ENCODE measurements at places on chromosomes 5 and 9.

GRCh38 chr5:88838500-88838899, 44.5 kb downstream of the MEF2C start:
- DNase-seq, result no peak

- no peak for DNase-seq
These were observed 12.6 kb upstream of the EXOC3 start for GRCh38 chr5:430214-430925.

DNA sequence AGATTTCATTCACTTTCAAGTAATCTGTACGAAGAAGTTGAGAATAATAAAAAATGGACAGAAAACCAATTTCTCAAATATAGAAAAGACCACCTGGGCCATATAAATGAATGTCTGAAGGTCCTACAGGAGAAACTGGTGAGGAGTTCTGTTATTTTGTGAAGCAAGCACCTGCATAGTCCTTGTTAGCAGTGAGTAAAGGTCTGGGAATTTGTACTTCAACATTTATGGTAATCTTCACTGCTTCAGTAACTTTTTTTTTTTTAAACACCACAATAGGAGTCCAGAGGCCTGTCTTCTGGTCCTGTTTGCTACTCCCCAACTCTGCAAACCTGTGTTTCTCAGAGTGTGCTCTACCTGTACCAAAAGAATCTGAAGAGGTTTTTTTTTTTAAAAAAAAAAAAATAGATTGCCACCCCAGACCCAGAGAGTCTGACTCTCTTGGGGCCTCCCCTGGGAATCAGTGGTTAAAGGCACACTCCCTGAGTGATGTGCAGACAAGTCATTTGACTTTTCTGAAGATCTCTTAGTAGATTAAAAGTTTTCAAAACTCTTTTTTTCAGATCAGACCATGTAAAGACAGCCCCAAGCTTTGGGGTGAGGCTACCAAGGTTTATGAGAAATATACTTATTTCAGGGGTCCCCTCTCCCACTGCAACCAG, 55.5 kb downstream of the FAM81B start:
- no peak for DNase-seq

DNA sequence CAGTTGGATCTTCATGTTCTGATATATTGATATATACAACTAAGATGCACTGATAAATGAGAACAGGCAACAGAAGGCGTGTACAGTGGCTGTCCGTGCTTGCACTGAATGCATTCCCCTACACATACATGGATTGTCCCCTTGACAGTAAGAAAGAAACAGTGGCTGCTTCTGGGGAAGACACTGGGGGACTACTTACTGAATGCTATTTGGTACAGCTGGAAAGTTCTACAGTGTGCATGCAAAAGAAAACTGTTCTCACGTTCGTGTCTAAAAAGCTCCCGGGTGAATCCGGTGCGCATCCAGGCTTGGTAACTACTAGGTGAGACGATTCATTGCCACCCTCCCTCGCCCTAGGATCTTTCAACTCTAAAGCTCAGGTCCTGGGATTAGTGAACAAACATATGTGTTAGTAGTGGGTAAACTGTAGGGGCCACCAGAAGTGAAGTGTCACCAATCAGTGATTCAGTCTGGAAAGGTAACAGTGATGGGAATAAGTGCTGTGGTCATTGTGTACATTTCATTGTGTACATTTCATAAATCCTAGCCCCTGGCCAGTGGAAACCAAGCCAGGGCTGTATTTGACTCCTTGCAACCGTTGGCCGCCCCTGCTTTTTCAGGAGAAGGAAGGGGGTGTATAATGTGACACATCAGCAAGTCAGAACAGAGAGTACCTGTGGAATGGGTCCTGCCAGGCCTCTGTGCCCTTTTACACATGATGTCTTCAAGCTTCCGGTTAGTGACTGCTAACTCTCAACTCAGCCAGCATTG, 46.3 kb upstream of the BOD1 start:
- no peak for DNase-seq

- no peak for DNase-seq
These were observed 8.0 kb upstream of the PALM2AKAP2 start for GRCh38 chr9:109771796-109772531.

DNA sequence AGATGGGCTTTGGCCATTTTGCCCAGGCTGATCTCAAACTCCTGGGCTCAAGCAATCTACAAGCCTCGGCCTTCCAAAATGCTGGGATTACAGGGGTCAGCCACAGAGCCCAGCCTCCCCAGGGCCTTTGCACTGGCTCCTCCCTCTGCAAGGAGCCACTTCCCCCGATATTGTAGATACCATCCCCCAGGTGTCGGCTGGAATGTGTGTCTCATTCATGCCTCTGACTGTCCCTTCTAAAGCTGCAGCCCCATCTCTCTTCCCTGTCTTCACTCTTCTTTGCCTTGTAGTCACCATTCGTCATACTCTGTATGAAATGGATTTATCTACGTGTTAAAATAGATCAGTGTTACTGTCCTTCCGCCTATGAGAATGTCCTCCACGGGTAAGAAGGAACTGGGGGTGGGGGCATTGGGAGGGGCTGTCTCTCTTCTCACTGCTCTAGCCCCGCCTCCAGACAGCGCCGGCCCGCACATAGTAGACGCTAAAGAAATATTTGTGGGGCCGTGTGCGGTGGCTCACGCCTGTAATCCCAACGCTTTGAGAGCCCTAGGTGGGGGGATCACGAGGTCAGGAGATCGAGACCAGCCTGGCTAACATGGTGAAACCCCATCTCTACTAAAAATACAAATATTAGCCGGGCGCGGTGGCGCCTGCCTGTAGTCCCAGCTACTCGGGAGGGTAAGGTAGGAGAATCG, 68.5 kb downstream of the LMX1B start:
- no peak for DNase-seq

DNA sequence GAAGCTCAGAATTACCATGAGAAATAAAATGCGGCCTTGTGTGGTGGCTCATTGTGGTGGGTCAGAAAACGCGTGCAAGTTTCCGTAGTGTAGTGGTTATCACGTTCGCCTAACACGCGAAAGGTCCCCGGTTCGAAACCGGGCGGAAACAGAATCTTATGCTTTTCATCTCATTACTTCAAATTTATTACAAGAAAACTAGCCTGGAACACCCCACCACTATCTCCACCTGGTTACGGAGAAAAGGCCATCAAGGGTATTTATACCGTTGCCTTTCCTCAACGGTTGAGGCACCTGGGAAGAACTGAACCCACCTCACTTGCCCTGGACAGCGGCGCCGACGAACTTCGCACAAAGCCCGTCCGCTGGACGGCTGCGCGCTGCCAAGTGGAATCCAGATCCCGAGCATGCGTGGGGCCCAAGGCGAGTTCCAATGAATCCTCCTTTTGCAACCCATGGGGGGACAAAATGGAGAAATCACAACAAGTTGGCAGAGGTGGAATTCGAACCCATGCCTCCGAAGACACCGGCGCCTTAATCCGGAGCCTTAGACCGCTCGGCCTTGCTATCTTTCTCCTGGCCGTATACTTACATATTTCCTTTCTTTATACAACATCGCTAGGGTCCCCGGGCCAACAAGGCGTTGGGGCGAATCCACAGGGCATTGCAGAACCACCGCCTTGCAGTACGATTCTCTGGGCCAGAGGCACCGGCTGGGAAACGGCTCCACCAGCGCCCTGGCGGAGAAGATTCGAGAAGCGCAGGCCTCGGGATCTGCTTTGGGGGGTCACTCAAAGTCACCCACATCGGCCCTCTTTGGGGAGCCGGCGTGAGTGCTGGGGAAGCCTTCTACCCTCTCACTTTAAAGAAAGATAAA, 16.9 kb downstream of the OR2V2 start:
- DNase-seq, result no peak

DNA sequence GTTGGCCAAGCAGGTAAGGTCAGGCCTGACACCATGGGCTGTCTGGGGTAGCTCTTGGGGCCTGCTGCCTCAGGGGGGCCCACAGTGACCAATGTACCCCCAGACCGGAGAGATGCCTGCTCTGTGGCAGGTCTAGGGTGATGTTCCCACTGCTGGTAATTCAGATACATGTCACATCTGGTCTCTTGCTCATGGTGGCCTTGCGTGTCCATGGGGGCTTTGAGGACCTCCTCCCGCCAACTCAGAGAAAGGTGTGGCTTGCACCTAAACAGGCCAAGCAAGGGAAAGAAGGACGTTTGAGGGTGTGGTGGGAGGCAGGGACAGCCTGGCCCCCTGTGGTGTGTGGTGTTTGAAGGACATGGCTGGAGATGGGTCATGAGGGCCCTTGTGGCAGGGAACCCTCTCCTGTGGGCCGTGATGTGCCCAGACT, 75.2 kb downstream of the PHF2 start:
- DNase-seq, result no peak

- DNase-seq, result no peak
These were observed 693 bp downstream of the DPYSL3 start for GRCh38 chr5:147509041-147509709.

Data from CD4-positive, alpha-beta T cell (primary cell).